ENCODE measurements at places on chromosomes 16 and 17. TPM values are rescaled to one million over a fixed set of nuclear protein-coding genes. Genes with fewer than 3 reads are reported as not detected.

The BIRC5 gene
- 0.21 TPM for total RNA-seq

The FBXO39 gene
- 0.73 TPM for total RNA-seq

The PPL gene
- total RNA-seq: not detected

The TBC1D3B gene
- total RNA-seq: not detected

The KRT9 gene
- 0.10 TPM for total RNA-seq

The CIBAR2 gene
- total RNA-seq: not detected

The CACNB1 gene
- 4.5 TPM for total RNA-seq

The CACNG5 gene
- total RNA-seq: not detected

All from mononuclear cell (primary cell).